ENCODE measurements at places on chromosomes 4 and X.

- DNase-seq = no peak
These were observed 65.8 kb downstream of the ARHGEF6 start for GRCh38 chrX:136714626-136715599.

GRCh38 chr4:10622728-10623127, 61.8 kb downstream of the CLNK start:
- no peak for DNase-seq

GRCh38 chrX:57134702-57135101, 2.5 kb downstream of the SPIN2A start:
- DNase-seq = no peak

GRCh38 chrX:121179972-121180371, 132.6 kb downstream of the GLUD2 start:
- no peak for DNase-seq

DNA sequence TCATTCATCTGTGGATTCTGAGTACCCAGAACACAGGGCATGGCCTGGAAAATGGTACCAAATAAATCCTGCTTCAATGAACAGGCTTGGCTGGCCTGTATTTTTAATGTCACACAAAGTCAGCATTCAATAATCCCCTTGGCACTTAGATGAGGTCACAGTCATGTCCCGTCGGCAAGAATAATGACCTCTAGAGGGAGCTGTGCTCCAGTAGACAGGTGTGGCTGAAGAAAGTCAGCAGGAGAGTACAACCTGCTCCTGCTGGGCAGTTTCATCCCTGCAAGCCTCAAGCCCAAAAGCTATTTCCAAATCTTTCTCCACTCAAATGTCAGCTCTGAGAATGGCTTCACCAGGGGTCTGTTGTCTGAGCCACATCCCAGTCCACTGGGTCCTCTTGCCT, 404.0 kb upstream of the F9 start:
- peak; percentile 8 for DNase-seq

DNA sequence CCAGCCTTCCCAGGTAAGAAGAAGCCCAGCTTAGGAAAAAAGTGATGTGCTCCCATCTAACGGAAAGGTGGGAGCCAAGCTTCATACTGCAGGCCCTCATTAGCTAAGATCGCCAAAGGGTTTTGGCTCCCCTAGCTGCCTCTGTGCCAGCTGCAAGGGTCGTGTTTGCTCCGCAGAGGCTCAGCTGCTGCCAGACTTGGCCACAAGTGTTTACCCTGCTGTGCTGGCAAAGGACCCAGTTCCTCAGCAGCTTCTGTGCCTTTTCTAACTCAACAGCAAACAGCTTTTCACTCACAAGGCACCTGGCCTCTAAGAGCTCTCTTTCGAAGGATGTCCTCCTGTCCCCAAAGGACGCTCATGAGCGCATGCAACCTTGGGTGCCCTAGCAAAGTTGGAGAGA, 12.2 kb upstream of the VMA21 start:
- DNase-seq = no peak

GRCh38 chr4:52659722-52660261, 691 bp upstream of the USP46 start:
- no peak for DNase-seq

DNA sequence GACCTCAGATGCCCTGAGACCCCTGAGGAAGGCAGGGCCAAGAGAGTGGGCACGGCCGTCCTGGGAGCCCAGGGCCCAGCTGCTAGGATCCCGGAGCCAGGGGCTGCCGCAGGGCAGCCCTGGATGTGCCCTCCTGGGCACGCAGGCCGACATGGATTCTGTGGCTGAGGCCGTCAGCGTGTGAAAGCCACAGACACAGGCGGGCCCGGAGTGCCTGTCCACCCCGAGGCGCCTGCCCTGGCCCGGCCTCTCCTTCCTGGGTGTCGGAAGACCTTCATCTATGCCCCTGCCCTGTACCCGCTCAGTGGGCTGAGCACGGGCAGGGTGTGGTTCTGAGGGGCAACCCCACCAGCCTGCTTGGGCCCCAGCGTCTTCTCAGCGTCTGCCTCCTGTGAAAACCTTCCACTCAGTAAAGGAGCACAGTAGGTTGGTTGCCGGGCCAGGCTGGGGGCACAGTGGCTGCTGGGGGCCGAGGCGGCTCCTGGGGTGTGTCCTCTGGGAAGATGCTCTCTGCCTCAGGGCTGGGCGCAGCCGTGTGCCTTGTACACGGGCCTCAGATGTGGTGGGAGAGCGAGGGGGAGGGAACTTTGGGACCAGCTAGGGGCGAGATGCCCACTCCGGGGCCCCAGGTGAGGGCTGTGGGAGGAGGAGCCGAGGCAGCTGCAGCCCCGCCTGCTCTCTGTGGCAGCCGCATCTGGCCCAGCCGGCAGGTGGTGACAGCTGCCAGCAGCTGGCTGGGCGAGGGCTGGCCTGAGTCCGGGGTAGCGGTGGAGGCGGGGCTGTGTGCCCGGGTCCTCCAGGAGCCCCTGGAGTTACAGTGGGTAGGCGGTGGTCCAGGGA, 20.8 kb downstream of the FGFRL1 start:
- DNase-seq = no peak

- DNase-seq = no peak
These were observed 120.7 kb upstream of the TSPAN5 start for GRCh38 chr4:98779088-98779487.

- no peak for DNase-seq
These were observed 20.0 kb downstream of the FAM53A start for GRCh38 chr4:1664141-1664540.

DNA sequence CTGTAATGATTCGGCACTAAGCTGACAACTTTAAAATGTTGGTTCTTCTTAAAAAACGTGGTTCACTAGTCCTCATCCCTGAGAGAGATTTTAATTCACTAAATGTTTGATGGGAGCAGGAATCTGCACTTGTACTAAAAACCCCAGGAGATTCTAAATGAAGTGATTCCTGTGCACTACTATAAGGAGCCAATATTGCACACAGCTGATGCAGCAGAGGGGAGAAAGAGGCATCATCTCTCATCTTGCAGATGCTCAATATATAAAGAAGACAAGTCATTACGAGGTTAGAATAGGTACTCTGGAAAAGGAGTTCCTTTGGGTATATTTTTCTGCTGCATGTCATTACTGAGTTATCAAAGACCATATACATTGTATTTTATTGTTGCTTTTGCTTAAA, 207.6 kb upstream of the RASGEF1B start:
- DNase-seq = no peak

DNA sequence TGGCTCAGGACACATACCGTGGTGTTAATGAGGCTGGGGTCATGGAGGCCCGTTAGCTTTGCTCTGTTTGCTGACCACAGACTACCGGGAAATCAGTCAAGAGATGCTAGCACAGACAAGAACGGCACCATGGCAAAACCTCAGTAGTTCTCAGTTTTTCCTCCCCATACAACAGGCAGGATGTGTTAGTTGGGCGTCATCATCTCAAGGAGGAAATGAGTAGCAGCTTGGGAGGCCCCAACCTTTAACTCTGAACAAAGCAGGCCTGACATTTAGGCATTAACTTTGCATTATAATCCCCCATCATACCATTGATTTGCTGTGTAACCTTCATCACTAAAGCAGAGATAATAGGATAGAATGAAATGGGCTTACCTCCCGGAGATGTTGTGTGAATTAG, 714.2 kb downstream of the RPA4 start:
- no peak for DNase-seq

DNA sequence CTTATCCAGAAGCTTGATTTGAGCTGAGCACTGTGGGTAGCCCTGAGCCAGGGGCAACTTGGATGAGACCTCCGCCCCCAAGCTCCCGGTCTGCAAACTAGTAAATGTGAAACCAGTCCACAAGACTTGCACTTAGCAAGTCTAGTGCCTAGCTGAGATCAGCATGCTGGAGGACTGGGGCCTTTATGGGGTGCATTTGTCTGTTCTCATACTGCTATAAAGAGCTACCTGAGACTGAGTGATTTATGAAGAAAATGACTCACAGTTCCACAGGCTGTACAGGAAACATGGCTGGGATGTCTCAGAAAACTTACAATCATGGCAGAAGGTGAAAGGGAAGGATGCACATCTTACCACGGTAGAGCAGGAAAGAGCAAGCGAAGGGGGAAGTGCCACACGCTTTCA, 42.1 kb upstream of the HOPX start:
- no peak for DNase-seq

GRCh38 chrX:68762766-68763165, 66.1 kb upstream of the EFNB1 start:
- DNase-seq = no peak

- DNase-seq = no peak
These were observed 654.7 kb upstream of the IGFBP7 start for GRCh38 chr4:57764856-57765255.

DNA sequence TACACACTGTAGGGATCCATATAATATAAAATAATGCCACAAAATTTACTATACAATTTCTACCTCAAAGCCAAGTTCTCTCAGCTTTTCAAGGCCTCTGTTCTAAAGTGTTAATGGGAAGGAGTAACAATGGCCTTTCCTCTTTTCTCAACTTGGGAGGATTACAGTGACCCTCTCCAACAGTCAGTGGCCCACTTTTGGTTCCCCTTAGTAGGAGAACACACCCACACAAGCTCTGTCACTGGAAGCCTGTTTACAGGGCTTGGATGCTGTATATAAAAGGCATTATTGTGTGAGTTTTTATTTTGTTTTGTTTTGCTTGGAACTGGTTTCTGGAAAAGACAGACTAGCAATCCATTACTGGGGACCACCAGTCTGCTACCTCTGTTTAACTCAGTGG, 1.8 kb downstream of the ARHGEF6 start:
- DNase-seq = no peak

- no peak for DNase-seq
These were observed 23.7 kb upstream of the CPLX1 start for GRCh38 chr4:849478-850175.

GRCh38 chr4:30881985-30882384, 161.8 kb downstream of the PCDH7 start:
- DNase-seq = no peak

DNA sequence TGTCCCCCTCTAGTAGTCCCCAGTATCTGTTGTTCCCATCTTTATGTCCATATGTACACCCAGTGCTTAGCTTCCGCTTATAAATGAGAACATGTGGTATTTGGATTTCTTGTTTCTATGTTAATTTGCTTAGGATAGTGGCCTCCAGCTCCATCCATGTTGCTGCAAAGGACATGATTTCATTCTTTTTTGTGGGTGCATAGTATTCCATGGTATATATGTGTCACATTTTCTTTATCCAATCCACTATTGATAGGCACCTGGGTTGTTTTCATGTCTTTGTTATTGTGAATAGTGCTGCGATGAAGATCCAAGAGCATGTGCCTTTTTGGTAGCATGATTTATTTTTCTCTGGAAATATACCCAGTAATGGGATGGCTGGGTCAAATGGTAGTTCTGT, 6.3 kb downstream of the RAP1GDS1 start:
- no peak for DNase-seq

DNA sequence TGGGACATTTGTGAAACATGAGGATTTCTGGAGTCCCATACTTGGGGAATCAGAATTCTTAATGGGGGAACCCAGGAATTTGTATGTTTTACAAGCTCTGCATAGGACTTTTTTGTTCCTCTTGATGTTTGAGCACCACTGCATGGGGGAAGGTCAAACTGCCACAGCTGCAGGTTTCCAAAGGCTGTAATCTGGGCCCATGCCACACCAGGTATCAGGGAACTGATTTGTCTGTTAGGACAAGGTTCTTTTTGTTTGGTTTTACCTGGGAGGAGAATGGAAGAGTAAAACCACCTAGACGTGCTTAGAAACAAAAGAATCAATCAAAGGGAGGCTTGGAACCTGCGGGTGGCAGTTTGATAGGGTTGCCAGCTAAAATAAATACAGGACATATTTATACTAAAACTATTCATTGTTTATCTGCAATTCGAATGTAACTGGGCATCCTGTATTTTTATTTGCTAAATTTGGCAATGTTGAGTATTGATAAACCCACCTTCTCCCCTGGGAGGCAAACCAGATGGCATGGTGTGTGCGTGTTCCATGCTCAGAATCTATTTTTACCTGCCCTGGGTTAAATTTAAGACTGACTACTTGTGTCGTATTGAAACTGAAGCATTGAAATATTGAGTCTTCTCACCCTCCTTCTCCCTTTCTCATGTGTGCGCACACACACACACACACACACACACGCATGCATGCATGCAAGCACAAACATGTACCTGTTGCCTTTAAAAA, 63.7 kb downstream of the TMEM164 start:
- no peak for DNase-seq

GRCh38 chr4:163332526-163333406, at the start of gene NPY1R:
NPY1R (minus strand) TSS chr4:163332596; CDS start chr4:163326554, 6,042 bp downstream.
- DNase-seq = peak; percentile 77

DNA sequence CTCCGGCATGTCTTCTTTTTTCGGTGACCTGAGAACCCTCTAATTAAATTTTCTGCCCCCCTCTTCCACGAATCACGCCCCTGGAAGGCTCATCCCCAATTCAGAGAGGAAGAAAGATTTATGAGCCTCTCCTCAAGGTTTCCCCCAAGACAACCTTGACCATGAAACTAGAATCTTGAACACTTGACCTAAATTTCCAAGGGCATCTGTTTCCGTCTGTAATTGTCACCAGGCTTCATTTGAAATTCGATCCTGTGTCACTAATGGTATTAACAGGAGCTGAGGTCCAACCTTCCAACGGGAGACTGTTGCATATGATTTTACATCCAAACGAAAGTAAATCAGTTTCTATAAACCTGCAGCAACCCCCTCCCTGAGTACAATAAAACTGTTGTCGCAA, 139.9 kb upstream of the ZIC3 start:
- DNase-seq = no peak

DNA sequence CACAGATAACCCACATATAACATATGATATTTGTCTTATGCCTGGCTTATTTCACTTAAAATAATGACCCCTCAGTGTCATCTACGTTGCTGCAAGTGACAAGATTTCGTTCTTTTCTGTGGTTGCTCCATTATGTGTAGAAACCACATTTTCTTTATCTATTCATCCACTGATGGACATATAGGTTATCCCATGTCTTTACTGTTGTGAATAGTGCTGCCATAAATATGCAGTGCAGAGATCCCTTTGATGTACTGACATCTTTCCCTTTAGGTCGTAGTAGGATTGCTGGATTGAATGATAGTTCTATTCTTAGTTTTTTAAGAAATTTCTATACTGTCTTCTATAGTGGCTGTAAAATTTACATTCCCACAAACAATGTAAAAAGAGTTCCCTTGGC, 135.8 kb downstream of the TET2 start:
- no peak for DNase-seq

DNA sequence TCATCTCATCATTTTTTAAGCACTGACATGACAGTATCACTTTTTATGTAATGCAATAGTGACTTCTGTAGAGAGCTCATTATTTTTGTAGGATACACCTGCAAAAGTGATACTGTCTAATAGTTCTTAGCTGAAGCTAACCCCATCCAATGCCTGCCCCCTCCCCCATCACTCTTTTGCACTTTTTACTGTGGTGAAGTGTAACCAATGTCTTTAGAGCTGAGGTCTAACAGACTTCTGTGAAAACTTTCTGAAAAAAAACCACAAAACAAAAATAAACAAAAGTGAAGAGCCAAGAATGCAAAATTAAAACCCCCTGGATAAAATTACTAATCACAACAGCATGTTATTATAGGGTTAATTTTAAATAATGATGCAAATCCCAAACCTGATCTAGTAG, 301.1 kb downstream of the ANK2 start:
- DNase-seq = peak; percentile 16

GRCh38 chrX:2264179-2265030, 236.4 kb downstream of the DHRSX start:
- no peak for DNase-seq

Data from fibroblast of mammary gland (primary cell).